ENCODE measurements at places on chromosomes 6 and 20.

GRCh38 chr6:149026530-149026942 lies 279.7 kb downstream of the UST start:
- no peak for DNase-seq

DNA sequence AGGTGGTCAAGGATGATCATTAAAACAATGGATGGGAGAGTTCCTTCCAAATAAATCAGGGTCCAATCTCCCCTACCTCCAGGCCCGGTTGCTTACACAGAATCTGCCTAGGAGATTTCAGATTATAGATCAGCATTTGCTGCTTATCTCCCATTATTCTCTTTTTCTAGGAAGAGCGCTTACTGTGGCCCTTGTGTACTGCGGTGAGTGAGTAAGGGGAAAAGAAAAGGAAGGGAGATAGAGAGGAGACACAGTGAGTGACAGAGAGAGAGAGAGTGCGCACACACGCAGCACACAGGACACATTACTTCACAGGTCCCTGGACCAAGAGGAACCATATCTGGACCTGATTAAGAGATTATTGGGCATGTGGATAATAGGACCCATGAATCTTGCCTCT lies 6.2 kb downstream of the LATS1 start:
- DNase-seq: no peak

- DNase-seq: no peak
Measured at GRCh38 chr6:158663625-158664165, 13.8 kb downstream of the SYTL3 start.

DNA sequence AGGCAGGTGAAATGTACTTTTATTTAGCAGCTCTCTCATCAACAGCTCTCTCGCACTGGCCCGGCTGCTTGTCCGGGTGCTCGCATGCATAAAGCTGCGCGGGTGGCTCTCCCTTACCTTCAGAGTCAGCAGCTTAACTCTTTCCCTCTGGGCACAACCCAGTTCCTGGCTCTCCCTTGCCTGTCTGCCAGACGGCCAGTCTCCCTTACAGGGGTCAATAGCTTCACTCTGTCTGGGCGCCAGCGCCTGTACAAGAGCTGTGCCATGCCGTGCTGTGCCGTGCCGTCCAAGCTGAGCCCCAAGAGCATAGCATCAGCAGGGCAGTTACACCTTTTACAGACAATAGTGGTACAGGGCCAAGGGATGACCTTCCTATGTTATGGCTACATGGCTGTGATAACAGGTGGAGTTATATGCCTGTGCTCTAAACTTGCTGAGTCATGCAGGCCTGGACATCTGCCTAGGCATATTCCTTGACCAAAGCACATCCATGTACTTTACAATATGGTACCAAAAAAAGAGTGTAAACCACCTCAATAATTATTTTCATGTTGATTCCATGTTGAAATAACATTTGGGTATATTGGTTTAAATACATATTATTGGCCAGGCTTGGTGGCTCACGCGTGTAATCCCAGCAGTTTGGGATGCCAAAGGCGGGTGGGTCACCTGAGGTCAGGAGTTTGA lies 47.9 kb downstream of the BLTP3A start:
- DNase-seq: no peak

DNA sequence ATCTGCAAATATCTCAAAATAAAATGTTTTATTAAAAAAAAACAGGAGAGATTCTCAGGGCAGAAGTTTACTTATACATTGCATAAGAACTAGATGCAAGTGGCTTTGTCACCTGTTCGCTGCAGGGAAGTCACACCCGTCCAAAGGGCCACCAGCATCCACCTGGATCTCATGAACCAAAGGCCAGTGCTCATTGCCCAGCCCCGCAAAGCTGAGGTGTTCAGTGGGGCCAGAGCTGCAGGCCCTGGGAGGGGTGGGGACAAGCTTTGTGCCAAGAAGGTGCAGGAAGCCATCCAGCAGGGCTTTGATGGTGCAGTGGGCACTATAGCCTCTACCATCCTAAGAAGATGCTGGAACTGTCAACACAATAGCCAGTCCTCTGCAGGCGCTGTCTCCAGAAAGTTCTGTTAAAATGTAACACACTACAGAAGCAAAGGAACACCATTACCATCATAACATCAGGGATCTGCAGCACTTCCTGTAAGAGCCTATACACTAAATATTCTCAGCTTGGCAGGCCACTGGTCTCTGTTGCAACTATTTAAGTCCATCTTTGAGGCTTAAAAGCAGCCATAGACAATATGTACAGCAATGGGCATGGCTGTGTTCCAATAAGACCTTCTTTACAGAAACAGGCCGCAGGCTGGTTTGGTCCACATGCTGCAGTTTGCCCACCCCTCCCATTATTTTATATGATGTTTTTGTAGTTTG lies 15.7 kb upstream of the CD93 start:
- DNase-seq: no peak

DNA sequence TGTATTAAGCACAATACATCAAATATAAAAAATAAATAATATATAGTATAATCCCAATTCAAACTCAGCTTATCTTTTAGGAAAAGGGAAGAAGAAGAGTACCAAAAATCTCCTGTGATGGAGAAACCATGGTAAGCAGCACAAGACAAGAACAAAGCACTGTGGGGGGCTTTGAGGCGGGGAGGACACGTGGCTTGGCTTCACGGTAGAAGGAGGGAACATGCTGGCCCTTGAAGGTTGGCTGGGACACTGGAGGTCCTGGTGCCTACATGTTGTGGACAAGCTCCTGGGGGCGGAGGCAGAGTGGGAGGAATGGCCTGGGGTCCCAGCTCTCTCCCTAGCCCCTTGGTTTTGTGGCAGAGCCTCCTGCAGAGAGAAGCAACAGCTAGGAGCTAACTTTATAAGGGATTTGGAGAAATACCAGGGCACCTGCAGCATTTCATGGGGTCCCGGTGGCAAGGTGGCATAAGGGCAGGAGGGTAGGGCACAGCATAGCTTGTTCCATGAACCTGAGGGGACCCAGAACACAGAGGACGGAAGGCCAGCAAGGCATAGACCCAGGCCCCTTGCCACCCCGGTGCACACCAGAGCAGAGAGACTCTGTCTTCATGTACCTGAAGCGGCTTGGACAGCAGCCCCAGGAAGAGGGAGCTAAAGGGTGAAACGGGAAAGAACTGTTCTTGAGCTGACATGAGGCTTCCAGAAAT lies 72.0 kb downstream of the LY86 start:
- DNase-seq: no peak

DNA sequence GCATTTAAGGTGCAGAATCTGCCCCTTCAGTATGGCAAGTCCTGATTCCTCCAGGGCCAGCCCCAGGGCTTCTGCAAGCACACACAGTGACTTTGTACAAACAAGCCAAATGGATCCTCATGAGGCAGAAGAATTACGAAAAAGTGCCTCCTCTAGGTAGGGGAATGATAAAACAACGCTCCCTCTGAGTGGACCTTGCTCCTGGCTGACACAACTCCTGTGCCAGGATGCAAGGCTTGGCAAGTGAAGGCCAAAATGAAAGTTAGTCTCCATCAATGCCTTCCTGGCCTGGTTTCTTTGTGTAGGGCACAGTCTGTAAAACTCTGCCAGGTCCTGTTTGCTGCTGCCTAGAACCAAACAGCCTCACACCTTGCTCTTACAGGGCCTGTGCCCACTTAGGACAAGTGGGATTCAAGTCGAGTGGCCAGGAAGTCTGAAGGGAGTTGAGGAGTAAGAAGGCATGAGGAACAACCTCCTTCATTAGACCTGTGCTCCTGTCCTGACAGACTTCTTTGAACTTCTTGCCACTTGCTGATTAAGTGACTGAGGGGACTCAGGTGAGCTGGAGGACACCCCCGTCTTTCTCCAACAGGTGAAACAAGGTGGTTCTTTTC lies 417.1 kb downstream of the CDC5L start:
- no peak for DNase-seq

- DNase-seq: no peak
Measured at GRCh38 chr6:46201702-46202101, 30.9 kb upstream of the ENPP5 start.

DNA sequence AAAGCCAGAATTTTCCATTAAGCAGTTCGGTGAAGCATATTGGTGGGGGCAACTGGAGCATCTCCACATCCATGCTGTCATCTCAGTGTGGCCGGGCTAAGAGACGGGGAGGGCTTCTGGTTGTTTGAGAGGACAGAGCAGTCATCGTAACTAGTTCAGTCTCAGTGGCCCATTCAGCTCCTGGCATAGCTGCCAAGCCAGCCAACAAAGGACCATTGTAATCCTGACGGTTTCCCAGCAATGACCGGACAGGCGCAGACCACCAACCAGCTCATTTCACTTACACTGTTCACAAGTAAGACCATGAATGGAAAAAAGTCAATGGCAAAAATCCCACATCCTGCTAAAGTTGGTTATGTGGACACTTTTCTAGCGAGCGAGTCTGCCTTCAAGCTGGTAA lies 14.9 kb upstream of the HDDC2 start:
- no peak for DNase-seq

DNA sequence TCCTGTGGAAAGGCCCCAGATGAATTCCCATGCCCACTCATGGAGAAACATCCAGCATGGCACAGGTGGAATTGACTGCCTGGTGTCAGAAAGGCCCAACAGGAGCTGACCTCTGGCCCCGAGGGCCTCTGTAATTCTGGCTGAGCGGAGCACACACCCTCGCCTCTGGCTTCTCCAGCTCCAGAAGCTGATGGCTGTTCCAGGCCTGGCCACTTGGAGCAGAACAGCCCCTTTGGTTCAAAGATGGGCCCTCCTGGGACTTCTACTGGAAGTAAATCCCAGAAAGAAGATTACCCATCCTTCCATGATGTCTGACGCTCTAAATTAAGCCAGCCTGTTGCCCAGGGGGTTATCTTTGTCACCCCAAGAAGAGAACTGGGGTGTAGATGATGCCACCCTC lies 275.1 kb upstream of the CDH4 start:
- DNase-seq: no peak

- no peak for DNase-seq
Measured at GRCh38 chr20:45064812-45065211, 36.1 kb downstream of the KCNS1 start.

GRCh38 chr6:149860834-149861602 lies 3.1 kb downstream of the LRP11 start:
- no peak for DNase-seq

GRCh38 chr6:105184921-105185320 lies 5.1 kb upstream of the POPDC3 start:
- no peak for DNase-seq

- no peak for DNase-seq
Measured at GRCh38 chr6:26556263-26557070, 18.3 kb downstream of the HMGN4 start.

DNA sequence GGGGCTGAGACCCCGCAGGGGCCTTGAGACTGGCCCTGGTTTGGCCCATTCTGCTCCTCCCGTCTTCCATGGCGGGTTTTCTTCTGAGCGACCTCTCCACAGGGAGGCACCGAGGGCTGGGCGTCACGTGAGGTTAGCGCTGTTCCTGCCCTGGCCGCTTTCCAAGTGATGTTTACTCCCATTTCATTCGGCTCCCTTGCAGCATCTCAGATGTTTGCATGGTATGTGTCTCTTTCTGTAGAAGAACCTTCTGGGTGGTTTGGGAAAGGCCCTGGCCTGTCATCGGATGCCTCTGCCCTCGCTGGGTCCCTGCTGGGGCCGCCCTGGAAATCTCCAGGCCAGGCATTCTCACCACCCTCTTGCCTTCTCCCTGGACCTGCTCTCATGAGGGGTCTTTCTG lies 17.3 kb downstream of the RAMACL start:
- no peak for DNase-seq

- no peak for DNase-seq
Measured at GRCh38 chr20:52231230-52231746, 39.7 kb upstream of the ZFP64 start.

DNA sequence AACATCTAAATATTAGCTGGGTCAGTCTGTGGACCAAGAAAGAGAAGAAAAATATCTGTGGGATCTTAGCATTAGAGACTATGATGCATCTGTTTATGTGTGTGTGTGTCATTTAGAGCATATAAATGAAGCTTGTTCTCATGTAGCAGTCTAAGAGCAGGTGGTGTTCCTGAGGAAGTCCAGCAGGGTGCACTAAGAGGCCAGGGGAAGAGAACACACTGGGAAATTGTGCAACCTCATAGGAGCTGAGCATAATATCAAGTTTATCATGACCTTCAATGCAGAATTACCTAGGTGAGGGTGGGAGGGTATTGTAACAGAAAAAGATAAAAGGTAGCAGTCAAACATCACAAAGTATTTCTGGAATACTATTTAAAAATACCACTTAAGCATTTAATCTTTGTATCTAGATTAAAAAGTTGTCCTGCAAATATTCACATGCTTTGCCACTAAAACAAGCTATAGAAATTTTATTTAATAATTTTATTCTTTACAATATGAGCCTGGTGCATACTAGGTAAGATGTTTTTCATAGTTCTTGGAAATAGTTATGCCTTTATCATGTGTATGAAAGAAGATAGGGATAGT lies 80.5 kb downstream of the SMPDL3A start:
- DNase-seq: no peak

- no peak for DNase-seq
Measured at GRCh38 chr20:44003609-44004008, 89.0 kb downstream of the TOX2 start.

DNA sequence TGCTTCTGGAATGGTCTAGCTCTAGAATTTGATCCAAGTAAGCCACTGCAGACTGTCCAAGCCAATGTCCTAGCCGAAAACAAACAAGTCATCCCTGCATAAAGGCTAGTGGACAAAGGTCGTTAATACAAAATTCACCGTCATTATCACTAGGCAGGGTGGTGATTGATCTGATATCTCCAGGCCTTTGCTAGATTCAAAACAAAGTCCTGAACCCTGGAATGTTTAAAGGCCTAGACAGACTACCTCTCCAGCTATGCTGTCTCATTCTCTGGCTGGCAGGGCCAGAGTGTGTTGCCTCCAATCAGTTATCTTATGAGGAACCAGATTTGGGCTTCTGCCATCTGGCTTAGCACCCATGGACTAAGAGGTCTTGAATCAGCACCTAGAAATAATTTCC lies 38.3 kb downstream of the MAP7 start:
- DNase-seq: no peak

DNA sequence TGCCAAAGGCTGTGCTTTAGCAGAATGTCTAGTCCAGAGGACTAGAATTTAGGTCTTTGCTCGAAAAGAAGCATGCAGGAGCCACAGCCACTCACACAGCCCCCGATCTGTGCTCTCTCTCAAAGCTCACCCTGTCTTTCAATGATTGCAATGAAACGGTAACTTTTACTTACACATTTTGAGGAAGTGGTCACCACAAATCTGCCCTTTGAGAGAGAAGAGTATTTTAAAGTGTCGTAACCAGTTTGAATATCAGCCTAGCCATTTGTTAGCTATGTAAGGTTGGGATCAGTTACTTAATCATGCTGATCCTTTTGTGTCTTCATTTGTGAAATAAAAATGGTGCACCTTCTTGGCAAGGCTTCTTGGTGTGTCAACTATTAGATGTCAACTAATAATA lies 209.0 kb downstream of the TFAP2A start:
- DNase-seq: no peak

GRCh38 chr6:146292506-146292905 lies 251.1 kb upstream of the RAB32 start:
- no peak for DNase-seq

GRCh38 chr6:42038163-42038562 lies 12.2 kb upstream of the TAF8 start:
- no peak for DNase-seq

- DNase-seq: peak; percentile 25
Measured at GRCh38 chr6:38871741-38872568, 156.8 kb downstream of the DNAH8 start.

- no peak for DNase-seq
Measured at GRCh38 chr20:17969278-17969883, 563 bp downstream of the MGME1 start.

All from activated T-helper 1 cell treated with anti-CD3 and anti-CD28 coated beads, Interleukin-2, amount 50 U/mL, for 16 hours (primary cell).